NCI-H774 (cell line): ENCODE measurements at places on chromosomes 4 and X.
A peak's percentile ranks its signal among the peaks of the same experiment; 100 is the strongest.

- no peak for DNase-seq
Measured at GRCh38 chr4:55438314-55438713, 42.6 kb downstream of the TMEM165 start.

GRCh38 chrX:117610806-117611205 lies 505.8 kb downstream of the KLHL13 start:
- no peak for DNase-seq

DNA sequence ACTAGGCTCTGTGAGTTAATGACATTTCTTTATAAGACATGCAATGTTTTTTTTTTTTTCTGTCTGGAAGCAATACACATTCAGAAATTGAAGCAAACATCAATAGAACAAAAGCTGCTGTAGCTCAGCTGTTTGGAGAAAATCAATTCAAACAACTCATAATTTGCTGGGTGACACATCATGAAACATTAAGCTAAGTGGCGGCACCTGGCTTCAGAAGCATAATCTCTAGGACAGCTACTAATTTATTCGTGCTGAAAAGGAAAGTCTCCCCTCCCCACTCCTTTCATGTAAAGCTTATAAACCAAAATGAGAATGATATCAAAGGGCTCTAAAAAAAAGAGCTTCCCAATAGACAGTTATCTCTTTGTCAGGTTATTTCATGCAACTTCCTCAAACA lies 73.9 kb downstream of the LUZP4 start:
- DNase-seq, result peak; percentile 33

GRCh38 chr4:119191505-119191904 lies 21.0 kb upstream of the USP53 start:
- DNase-seq, result no peak

DNA sequence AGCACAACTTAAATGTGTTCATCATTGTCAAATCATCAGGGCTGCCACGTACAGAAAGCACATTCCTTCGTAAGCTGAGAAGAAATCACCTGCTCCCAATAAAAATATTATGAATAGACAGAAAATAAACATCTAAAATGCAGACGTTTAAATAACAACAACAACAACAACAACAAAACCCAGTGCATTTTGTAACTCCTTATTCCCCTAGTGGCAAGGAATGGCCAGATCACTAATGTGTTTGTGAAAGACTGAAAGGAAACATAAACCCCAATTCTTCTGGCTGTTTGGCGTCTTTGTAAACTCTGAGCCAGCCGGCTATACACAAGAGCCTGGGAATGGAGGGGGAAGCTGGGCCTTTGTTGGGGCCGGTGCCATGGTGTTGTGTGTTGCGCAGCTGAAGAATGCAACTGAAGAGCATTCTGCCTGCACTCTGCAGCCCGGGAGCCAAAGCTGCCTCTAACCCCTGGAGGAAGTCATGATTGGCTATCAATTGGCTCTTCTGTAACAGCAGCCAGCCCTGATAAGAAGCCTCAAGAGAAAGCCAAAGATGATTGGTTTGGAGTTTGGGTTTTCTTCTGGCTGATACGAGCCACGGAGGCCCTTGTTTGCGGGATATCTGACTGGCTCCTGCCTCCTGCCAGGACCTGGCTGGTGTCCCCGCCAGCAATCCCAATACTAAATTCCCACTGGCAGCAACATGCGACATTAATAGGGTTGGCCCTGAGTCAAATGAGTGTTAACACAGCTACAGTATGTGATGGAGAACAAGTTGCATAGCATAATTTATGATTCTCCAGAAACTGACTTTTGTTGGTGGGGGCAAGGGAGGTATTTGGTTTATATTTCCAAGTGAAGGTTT lies 89.7 kb upstream of the TFDP3 start:
- no peak for DNase-seq

GRCh38 chrX:151762802-151763201 lies 28.3 kb downstream of the CNGA2 start:
- DNase-seq, result no peak

- peak; percentile 23 for DNase-seq
Measured at GRCh38 chr4:41305476-41305875, 48.7 kb downstream of the UCHL1 start.

DNA sequence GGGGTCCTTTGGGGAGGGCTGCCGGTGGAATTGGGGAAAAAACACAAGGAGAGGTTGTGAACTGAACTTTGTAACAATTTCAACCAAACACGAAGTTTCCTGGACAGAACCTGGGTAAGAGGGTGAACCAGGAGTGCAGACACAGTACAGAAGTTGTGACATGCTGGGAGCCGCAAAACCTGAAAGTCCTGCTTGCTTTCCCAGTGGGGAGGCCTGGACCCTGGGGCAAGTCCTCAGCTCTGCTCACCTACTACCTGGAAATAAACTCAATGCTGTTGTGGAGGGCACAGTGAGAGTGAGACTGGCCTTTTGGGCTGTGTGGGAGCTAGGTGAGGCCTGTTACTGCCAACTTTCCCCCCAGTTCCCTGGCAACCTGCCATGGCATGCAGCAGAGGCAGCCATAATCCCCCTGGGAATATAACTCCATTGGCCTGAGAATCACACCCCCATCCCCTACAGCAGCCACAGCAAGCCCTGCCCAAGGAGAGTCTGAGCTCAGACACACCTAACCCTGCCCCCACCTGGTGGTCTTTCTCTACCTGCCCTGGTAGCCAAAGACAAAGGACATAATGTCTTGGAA lies 162.8 kb downstream of the THOC2 start:
- no peak for DNase-seq

DNA sequence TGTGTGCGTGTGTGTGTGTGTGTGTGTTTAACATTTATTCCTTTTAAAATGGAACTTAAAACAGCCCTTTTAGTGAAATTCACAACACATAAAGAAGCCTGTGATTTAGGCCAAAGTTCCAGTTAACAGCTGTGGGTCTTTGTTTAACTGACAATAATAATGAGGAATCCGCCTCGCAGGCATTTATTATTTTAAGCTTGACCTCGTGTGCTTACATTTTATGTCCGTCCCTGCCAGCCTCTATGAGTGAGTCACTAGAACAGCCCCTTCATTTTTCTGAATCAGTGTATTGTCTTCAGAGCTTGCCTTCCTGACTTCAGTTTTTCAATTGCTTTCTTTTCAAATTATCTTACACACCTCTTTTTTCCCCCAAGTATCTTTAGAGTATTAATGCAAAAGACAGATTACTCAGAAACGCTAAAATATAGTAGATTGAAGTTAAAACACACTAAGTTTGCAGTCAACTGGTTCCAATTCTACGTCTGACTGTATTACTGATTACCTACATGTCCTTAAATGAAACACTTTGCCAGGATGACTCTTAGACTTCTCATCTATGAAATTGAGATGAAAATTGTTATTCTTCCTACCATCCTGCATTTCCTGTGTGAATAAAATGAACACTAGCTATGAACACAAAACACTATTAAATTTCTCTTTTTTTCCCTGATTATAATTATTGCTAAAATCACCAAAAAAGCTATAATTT lies 319.6 kb upstream of the HS3ST1 start:
- no peak for DNase-seq

GRCh38 chrX:152989292-152989658 lies 4.6 kb downstream of the PNMA5 start:
- no peak for DNase-seq

- no peak for DNase-seq
Measured at GRCh38 chrX:139125916-139126315, 404.6 kb upstream of the F9 start.

DNA sequence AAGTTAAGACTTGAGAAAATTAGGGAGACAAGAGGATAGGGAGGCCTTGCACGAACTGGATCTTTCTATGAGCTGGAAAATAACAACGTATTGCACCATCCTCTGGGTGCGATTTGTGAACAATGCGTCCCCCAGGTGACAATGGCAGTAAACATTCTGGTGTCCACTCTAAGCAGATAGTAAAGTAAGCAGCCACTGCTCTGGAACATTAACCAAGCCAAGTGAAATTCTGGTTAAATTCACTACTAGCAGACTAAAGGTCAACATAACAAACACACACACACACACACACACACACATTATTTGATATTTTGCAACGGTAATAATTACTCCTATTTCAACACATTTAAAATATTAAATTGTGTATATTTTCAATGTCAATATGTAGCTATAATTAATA lies 242.2 kb upstream of the DCAF8L1 start:
- DNase-seq, result no peak

DNA sequence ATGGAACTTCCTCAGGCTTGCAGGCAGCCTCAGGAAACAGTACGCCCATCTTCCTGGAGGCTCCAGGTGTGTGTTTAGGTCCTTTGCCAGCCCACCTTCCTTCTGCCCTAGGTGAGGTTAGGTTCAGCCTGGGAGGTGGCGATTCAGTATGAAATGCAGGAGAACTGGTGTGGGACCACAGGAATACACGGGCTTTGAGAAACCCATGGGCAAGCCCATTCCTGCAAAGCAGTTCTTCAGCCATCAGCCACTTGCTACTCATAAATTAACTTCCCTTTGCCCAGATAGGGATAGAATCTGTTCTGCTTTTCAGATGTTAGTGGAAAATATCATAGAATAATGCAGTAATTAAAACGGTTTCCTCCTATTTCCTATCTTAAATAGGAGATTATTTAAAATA lies 32.2 kb downstream of the TBC1D14 start:
- DNase-seq, result no peak

DNA sequence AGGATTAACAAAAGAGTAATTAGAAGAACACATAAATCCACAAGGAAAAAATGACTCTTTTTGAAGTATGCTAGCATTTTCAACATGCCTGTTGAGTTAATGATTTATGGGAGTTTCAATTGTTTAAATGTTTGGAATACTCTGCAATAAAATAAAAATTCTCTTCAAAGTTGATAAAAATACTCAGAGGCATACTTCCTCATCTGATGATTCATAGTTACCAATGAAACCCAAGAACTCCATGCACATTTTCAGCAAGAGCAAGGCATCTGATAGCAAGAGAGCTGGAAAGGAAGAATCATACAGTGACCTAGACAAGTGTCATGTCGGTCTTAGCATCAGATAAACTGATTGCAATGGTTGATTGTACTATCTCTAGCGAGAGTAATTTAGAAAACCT lies 443.7 kb upstream of the ATOH1 start:
- no peak for DNase-seq

DNA sequence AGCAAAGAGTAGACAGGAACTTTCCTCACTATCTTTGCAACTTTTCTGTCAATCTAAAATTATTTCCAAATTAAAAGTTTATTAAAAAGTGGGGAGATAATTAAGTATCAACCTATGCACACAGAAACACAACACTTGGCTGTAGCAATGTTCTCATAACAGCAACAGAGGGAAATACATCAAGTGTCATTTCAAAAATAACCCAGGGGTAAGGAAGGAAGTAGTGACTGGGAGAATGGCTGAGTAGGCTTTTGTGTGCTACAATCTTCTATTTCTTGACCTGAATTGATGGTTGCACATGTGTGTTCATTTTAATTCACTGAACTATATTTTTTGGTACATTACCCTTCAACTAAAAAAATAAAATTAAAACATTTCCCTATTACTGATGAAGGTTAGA lies 67.5 kb downstream of the ABCG2 start:
- DNase-seq, result no peak

DNA sequence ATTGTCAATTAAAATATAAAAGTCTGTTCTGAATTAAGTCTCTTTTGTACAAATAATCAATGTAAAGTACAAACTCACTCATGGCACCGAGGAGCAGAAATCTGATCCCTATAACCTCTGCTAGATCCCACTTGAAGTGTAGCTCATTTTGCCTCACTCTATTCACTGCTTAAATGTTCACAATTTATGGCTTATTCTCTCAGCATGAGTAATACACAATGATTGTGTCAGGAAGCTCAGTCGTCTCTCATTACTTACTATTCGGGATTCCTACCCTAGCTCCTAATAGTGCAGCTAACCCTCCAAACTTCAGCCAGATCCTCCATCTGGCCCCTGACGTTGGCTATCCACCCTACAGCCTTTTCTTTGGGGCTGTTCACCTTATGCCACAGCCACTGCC lies 4.7 kb upstream of the AMMECR1 start:
- DNase-seq, result no peak

- peak; percentile 80 for DNase-seq
Measured at GRCh38 chrX:154398668-154399526, 720 bp downstream of the RPL10 start.

GRCh38 chr4:62952366-62952765 lies 1456.9 kb downstream of the TECRL start:
- no peak for DNase-seq

DNA sequence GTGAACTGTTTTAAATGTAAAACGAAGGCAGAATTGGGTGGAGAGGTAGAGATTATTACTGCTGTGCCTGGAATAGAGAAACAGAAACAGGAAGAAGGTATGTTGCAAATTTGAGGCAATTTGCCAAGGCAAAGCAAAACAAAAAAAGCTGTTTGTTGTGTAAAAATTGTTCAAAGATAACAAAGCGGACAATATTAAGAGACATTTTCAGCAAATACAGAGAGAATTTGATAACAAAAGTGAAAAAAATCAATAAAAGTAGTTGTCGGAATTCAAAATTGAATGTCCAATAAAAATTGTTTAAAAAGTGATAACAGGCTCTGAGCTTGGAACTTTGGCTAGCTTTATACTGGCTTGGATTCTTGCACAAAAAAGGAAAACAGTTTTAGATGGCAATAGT lies 14.4 kb upstream of the SMS start:
- no peak for DNase-seq
